ENCODE measurements at places on chromosomes 7 and 10. TPM values are rescaled to one million over a fixed set of nuclear protein-coding genes. Genes with fewer than 3 reads are reported as not detected.

The LRIT1 gene
- not detected for total RNA-seq

The MYH16 gene
- not detected for total RNA-seq

The KIFBP gene
- total RNA-seq = 56.1 TPM

The TMEM130 gene
- total RNA-seq = not detected

The ZNF804B gene
- not detected for total RNA-seq

The HOXA2 gene
- total RNA-seq = not detected

The OGDHL gene
- under 0.01 TPM for total RNA-seq

The VSTM4 gene
- total RNA-seq = under 0.01 TPM

The SRI gene
- total RNA-seq = 109 TPM

The HOXA3 gene
- 1.4 TPM for total RNA-seq

The CPED1 gene
- 1.1 TPM for total RNA-seq
